ENCODE measurements at places on chromosomes 1 and 21.
A peak's percentile ranks its signal among the peaks of the same experiment; 100 is the strongest.

DNA sequence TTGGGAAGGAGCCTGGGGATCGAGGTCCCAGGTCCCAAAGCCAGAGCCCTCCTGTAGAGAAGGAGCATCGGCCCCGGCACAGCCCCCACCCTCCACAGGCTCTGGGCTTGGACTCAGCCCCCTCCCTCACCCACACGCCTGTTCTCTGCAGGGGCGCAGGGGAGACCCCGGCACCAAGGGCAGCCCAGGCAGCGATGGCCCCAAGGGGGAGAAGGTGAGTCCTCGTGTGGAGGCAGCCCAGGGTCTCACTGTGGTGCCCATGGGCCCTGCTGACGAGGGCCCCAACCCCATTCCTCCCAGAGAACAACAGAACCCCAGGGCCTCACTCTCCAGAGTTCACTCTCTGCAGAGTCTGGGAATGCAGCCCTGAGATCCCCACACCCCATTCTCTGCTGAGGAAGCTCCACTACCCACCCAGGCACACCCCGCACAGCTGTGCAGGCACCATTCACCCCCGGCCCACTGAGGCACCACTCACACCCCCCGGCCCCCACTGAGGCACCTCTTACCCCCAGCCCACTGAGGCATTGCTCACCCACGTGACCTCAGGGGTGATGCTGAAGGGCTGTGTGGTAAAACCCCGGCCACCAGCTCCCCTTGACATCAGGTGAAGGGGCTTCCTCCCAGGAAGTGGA lies 21.8 kb downstream of the COL6A2 start:
- no peak for DNase-seq

DNA sequence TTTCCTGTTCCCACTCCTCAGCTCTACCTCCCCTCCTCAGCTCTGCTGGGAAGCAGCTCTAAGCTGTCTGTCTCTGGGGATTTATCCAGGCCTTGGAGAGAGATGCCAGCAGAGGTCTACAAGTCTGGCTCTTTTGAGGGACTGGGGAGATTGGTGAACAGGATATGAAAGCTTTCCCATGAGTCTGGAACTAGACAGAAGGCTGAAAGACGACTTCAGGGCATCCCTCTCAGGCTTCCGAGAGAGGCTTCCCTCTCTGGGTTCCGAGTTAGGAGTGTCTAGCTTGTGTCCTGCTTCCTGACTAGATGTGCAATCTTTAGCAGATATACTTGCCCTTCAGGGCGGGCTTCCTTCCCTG lies 733 bp downstream of the TMEM35B start:
- no peak for DNase-seq

GRCh38 chr1:35558374-35559316 lies 1.0 kb downstream of the NCDN start:
- DNase-seq: peak; percentile 86

DNA sequence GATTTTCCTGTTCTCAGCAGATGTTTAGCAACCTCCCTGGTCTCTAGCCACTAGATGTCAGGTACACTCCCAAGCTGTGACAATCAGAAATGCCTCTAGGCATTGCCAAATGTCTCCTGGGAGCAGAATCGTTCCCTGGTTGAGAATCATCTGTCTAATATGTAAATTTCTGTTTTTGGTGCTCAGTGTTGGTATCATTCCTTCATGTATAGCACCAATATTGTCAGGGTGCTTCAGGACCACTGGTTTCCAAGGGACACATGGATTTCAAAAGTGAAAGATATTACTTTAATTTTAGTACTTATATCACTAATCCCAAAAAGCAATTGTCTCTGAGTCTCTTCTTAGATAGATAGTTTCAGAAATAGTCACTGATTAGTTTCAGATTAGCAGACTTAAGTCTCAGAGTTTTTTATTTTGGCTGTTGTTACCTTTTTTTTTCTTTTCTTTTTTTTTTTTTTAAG lies 160.1 kb downstream of the PTPRC start:
- DNase-seq: no peak

- DNase-seq: peak; percentile 20
Measured at GRCh38 chr1:55288245-55288644, 73.1 kb upstream of the USP24 start.

GRCh38 chr1:93609536-93609935 lies 72.1 kb downstream of the BCAR3 start:
- no peak for DNase-seq

DNA sequence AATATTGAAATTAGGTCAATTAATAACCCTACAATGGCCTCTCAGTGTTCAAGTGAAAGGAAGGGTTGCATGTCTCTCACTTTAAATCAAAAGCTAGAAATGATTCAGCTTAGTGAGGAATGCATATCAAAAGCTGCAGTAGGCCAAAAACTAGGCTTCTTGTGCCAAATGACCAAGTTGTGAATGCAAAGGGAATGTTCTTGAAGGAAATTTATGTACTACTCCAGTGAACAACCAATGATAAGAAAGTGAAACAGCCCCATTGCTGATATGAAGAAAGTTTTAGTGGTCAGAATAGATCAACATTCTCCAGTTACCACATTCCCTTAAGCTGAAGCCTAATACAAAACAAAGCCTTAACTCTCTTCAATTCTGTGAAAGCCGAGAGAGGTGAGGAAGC lies 10.0 kb downstream of the MAEL start:
- no peak for DNase-seq

GRCh38 chr1:37073854-37074379 lies 39.6 kb upstream of the GRIK3 start:
- no peak for DNase-seq

DNA sequence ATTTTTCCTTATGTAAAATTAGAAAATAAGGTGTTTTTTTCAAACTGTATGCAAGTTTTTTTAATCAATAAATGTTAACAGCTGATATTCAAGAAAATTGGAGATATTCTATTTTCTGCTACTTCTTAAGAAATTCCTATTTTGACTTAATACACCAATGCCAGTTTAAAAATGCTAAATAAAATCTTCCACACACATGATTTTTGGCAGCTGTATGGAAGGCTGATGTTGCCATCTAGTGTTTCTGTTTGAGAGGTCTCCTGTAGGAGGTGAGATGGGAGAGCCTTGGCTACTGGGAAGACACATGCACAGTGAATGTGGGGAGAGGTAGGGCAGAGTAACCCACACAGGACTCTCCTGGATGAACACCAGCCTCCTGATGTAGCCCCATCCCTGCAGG lies 29.2 kb upstream of the OR2B11 start:
- DNase-seq: no peak

DNA sequence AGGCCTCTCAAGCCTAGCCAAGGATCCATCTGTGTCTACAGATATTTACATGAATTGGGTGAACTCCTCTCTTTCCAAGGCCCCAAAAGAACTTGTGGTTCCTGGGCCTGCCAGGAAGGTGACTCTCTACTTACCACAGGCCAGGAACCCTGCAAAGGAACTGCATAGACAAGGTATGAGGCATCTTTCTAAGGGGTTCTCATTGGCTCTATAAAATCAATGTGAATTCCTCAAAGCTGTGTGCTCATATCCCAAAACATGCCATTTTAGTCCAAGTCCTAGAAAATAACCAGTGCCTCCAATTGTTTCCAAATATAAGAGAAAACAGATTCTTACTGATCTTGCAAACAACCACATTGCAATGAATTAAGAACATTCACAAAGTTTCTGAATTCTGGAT lies 39.9 kb upstream of the RGL1 start:
- no peak for DNase-seq

Measured in lower leg skin (tissue), 4 donors.